ENCODE measurements at places on chromosomes 3 and 15.

GRCh38 chr15:45179221-45179985, 8.4 kb downstream of the SHF start:
- DNase-seq: peak; percentile 66

- DNase-seq: no peak
Measured at GRCh38 chr15:50123861-50124557, 5.0 kb upstream of the ATP8B4 start.

GRCh38 chr15:99571299-99571698, 5.5 kb downstream of the MEF2A start:
- DNase-seq: no peak

DNA sequence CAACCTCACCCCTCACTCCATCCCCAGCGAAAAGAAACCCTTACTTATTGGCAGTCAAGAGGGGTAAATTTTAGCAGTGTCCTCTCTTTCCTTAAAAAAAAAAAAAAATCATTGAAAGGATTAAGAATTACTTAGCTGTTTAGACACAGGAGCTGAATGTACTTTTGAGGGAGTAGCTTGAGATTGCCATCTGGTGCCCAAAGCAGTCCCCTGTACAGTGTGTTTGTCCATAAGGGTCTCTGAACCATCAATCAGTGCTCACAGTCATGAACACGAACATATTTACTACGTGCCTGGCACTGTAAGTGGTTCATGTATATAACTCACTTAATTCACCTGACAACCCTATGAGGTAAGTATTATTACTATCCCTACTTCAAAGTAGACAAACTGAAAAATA, 463.5 kb downstream of the RAP2B start:
- no peak for DNase-seq

GRCh38 chr3:185504636-185505035, 5.8 kb upstream of the TMEM41A start:
- no peak for DNase-seq

- DNase-seq: no peak
Measured at GRCh38 chr3:31709005-31709404, 176.3 kb downstream of the STT3B start.

DNA sequence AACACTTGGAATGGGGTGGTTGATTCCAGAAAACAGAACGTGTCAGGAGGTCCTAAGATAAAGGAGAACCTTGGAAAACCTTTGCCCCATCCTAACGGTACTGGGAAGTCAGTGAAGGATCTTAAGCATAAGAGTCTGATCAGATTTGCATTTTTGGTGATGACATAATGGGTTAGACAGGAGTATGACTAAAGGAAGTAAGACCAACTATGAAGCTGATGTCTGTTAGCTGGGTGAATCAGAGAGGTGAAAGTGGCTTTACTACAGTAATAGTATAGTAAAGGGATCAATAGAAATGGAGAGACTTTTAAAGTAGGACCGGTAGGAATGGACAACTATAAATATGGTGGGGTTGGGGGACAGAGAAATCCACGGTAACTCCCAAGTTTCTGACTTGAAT, 12.6 kb downstream of the GTF2A2 start:
- DNase-seq: no peak

GRCh38 chr15:38128921-38129320, 123.7 kb upstream of the SPRED1 start:
- DNase-seq: no peak

GRCh38 chr3:67550541-67550940, 103.9 kb downstream of the SUCLG2 start:
- DNase-seq: no peak

DNA sequence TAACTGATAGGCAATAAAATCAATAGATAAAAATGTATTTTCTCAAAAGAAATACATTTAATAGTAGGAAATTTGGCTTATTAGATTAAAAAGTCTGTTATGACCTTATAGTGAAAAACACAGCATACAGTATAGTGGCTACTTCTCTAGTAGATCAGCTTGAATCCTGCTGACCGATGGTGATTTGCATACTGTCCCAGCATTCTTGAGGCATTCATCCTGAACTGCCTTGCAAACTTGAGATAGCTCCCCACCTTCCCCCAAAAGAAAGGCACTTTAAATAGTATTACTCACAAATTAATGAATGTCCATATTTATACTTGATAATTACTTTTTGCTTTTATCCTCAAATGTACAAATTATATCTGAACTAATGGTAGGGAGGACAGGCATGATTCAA, 6.7 kb downstream of the CHMP2B start:
- DNase-seq: no peak

DNA sequence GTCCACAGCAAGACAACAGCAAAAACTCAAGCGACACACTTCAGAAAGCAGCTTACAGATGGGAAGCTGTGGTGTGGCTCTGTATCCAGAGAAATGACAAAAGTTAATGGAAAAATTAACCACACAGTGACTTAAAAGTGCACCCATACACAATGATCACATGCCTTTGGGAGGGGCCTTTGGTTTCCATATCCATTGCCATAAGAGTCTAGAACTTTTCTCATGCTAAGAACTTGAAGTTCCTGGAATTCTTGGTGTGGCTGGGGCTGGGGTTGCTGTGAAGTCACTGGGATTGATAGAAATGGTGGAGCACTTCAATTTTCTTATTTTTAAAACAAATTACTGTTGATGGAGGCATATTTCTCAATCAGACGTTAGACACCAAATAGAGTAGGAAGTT, 108.6 kb upstream of the FEZF2 start:
- no peak for DNase-seq

DNA sequence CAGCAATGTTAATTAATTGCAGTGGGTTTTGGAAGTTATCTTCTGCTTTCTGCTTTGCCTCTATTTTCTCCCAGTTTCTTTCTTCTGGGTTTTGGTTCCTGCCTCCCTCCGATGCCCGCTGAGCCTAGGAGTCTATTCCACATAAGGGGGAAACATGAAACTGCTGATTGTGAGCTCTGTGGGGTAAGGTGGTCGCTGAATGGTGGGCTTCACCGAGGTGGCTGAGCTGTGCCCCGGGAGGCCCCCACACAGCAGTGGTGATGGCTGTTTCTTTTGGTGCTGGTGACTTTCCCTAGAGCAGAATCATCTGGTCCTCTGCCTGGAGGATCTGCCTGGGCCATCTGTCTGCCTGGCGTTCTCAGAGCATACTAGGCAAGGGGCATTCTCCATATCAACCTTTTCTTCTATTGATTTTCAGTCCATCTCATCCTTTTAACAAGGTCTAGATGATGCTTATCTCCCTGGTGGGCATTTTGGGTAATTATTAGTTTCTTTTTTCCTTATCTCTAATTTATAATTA, 68.8 kb upstream of the ATP2B2 start:
- DNase-seq: no peak

GRCh38 chr3:61687206-61687605, 125.8 kb downstream of the PTPRG start:
- no peak for DNase-seq

DNA sequence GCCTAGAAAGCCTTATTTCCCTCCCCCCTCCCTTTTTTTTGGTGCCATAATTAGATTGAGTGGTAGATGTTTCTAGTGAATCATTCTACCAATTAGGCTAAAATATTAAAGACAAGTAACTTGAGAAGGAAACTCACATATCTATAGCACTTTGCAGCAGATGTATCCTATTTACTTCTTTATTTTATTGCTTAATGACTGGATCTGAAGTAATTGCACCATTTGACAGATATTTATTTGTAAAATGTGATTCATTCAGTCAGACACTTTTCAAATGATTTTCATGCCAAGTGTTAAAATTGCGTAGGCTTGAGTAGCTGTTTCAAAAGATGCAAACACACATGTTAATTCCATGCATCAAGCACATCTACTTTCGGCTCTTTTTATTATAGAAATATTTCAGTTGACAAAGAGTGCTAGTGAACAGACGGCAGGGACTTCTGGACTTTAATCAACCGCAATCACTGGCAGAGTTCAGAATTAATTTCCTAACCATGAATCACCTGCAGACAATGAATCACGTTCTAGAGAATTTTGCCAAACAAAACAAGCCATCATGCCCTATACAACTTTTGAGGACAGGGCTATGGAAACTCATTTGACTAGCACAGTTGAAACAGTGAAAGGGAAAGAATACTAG, 636.8 kb downstream of the MECOM start:
- DNase-seq: no peak

DNA sequence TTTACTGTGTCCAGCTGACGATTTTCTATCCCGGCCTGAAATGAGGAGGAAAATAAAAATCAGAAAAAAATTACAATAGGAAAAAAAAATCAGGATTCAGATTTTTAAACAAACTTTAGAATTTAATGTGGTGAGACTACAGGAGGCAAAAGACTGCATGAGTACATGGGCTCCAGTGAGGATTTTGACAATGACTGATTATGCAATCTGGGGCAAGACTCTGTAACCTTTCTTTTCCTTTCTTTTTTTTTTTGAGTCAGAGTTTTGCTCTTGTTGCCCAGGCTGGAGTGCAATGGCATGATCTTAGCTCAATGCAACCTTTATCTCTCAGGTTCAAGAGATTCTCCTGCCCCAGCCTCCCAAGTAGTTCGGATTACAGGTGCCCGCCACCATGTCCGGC, 29.9 kb downstream of the SPG11 start:
- DNase-seq: peak; percentile 9

- DNase-seq: no peak
Measured at GRCh38 chr3:117045143-117045542, 335.6 kb downstream of the TUSC7 start.

DNA sequence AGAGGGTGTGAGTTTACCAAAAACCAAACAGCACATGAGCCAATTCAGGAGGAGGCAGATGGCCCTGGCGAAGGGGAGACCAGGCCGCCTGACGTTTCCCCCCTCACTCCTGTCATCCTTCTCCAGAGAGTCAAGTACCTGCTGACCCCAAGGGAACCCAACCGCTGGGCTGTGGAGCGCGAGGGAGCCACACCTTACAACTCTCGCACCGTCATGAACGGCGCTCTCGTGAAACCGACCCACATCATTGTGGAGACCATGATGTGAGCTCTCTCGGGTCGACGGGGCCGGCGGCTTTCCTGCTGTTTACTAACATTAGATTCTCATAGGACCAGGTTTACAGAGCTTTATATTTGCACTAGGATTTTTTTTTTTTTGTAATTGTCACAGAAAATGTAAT, 55.4 kb downstream of the GRIP2 start:
- DNase-seq: no peak

- no peak for DNase-seq
Measured at GRCh38 chr3:2635511-2635910, 474.7 kb downstream of the IL5RA start.

- no peak for DNase-seq
Measured at GRCh38 chr15:98610991-98611390, 37.3 kb upstream of the IGF1R start.

DNA sequence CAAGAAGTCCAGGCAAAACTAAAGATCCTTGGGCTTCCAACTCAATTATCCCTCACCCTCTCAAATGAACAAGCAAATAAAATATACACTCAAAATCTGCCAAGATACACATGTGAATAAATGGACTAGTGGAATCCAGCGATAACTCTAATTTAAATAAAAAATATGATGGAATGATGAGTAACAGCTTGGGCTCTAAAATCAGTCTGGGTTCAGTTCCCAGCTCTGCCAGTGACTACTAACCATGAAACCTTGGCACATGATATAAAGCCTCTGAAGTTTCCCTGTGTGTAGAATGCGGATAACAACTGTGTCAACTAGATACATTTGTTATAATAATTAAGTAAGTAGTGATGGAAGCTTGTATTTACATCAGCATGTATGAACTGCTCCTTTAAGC, 81.3 kb downstream of the CADPS start:
- DNase-seq: no peak

- no peak for DNase-seq
Measured at GRCh38 chr15:75531041-75531450, 48.1 kb downstream of the PTPN9 start.

- DNase-seq: no peak
Measured at GRCh38 chr3:134649106-134649705, 1.6 kb downstream of the KY start.

GRCh38 chr15:64989416-64990167, at the start of gene SPG21:
Gene SPG21, minus strand, starts transcription at chr15:64989914. Its CDS starts 6,345 bp downstream, at chr15:64983569.
- DNase-seq: peak; percentile 94

- DNase-seq: no peak
Measured at GRCh38 chr3:4855676-4856075, 123.6 kb upstream of the BHLHE40 start.

GRCh38 chr3:110262896-110263295, 808.7 kb upstream of the NECTIN3 start:
- DNase-seq: no peak

DNA sequence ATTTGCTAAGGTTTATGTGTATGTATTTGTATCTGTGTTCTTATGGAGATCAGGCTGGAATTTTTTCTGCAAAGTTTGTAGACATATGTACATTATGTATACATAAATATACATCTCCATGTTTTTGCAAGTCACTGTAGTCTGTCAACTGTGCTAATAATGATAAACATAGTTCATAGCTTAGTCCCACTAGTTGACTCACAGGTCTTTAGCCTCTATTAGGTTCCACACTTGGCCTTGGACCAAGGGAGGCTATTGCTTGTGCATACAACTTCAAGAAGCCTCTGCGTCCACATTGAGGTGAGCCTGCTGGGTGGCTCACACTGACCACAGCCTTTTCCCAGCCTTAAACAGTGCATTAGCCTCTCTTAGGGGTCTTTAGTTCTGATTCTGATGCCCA, 243.8 kb upstream of the PEX5L start:
- DNase-seq: no peak

- no peak for DNase-seq
Measured at GRCh38 chr3:153404157-153404556, 242.1 kb downstream of the RAP2B start.

- no peak for DNase-seq
Measured at GRCh38 chr3:112976001-112976400, 1.1 kb upstream of the CD200R1 start.

GRCh38 chr15:89378296-89379151, 43.9 kb upstream of the POLG start:
- no peak for DNase-seq

DNA sequence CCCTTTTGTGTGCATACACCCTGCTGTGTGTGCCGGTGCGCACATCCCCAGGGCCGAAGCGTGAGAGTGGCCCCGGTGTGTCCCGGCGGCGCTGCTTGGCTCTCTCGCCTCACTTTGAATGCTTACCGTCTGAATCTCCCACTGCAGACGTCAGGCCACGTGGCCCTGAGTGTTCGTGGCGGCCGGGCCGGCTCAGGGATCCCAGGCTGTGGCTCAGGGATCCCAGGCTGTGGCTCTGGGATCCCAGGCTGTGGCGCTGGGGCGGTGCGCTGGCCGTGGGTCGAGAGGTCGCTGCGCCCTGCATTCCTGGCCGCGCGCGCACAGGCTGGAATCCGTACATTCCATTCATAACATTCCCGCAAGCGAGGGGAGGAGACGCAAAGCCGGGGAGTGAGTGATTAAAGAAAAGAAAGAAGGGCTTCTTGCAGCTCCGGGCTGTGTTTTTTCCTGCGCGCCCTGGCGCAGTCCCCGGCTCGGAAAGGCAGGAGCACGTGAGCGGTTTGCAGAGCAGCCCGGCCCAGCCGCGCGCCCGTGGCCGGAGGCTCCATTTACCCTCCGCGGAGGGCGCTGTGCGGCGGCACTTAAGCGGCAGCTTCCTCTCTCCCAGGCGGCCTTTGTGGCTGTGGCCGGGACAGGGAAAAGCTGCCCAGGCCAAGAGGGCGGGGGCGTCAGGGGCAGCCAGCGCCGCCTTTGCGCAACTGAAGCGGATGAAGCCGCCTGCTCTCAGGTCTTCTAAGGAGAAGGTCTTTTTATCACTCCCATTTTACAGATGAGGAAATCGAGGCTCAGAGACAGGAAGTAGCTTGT, 87.0 kb upstream of the ALDH1L1 start:
- DNase-seq: no peak
